ENCODE measurements at places on chromosomes 12 and 14.

- no peak for DNase-seq
These were observed 146.6 kb downstream of the ANO2 start for GRCh38 chr12:5798242-5799015.

- no peak for DNase-seq
These were observed 20.8 kb downstream of the GTSF1 start for GRCh38 chr12:54452628-54453027.

DNA sequence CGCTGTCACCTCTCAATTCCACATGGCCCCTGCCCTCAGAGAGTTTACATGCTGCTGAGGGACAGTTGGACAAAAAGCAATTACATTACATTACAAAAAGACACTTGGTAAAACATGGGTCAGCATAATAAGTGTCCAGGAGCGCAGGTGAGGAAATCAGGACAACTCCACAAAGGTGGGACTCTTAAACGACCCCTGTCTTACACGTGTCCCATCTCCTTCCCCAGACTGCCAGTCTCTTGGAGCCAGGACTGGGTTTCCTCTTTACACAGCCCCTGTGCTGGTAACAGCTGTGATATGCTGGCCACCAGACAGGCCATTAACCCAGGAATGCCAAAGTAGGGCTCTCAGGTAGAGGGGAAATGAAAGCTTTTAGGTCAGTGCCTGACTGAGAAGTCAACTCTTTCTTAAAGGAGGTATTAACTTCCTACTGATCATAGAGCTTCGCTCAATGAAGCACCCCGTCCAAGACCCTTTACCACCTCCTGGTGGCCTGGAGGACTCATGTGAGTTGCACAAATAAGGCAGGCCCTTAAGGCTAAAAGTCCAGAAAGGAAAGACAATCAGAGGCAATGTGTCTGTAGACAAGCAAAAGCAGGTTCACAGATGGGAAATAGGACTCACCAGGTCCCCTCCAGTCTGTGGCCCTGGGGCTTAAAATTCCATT is 55.5 kb downstream of the ANO2 start:
- no peak for DNase-seq

DNA sequence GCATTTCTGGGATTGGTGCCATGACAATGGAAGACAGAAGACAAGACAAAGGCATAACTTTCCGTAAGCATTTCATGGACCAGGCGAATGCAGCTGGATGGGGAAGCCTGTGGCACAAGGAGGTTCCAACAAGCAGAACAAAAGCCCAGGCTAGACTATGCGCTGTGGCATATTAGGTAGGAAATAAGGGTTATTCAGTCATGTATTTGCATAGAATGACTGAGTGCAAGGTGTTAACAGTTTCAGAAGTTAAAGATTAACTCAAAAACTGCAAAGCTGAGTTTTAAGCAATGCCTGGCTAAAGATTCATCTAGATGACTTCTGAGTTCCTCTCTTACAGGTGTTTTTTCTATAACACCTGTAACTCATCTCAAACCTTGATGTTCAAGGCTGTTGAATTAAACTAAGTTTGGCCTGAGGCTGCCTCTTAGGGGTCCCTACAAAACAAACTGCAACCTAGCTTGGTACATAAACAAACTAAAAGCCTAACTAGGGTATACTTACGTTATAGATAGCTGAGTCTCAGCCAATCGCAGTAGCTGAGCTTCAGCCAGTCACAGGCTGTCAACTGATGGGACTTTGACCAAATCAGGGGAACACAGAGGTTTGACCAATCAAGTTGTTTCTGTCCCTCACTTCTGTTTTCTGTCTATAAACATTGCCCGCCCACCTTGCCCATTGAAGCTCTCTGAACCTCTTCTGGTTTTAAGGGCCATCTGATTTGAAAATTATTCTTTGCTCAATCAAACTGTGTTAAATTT is 52.2 kb upstream of the PLBD1 start:
- no peak for DNase-seq

DNA sequence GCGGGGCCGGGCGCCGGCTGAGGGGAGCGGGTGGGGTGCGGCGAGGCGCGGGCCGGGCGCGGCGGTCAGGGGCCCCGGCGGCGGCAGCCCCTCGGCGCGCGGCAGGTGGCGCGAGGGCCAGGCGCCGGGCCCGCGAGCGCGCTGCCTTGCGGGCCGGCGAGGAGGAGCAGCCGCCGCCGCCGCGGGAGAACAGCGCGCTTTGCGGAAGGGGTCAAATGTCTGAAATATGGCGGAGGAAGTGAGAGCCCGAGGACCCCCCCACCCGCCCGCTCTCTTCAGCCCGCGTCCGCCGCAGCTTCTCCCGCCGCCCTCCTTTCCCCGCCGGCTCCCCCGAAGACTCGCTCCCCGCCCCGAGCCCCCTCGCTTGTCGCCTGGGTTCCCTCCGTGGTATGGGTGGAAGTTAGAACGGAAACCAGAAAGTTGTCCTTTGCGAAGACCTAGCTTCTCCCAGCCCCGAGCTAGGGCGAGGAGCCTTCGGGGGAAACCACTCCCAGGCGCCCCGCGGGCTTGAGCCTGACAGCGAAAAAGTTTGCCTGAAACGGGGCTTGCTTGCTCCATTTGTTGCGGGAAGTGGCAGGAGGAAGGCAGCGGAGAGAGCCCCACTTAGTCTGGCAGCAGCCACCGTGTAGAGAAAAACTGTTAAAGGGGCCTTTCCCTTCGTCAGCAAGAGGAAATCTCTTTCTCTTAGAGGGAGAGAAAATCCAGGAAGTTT is 551 bp downstream of the RAP1B start:
- DNase-seq: peak; percentile 88

DNA sequence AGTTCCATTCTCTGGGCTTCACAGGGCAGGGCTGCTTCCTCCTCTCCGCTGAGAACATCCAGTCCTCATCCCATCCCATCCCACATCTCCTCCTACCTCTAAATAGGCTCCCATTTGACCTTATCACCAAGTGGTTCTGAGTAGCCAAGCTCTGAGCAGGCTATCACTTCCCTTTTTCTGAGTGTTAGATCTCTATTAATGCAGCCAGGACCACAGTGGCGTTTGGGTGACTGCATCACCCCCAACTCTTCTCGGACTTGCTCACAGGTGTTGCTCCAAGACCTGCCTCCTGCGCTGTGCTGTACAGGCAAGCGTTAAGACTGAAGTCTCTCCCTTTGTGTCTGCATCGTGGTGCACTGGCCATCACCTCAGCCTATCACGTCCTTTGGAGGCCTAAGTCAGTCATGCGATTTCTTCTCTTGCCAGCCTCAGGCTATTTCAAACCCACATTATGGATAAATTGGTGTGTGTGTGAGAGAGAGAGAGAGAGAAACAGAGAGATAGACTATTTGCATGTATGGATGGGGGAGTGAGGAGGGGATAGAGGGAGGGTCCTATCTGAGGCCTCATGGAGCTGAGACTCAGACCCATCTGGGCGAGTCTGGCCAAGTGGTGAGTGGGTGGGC is 12.4 kb upstream of the HHIPL1 start:
- no peak for DNase-seq

GRCh38 chr12:121579190-121579791 is 1.5 kb downstream of the KDM2B start:
- peak; percentile 17 for DNase-seq

DNA sequence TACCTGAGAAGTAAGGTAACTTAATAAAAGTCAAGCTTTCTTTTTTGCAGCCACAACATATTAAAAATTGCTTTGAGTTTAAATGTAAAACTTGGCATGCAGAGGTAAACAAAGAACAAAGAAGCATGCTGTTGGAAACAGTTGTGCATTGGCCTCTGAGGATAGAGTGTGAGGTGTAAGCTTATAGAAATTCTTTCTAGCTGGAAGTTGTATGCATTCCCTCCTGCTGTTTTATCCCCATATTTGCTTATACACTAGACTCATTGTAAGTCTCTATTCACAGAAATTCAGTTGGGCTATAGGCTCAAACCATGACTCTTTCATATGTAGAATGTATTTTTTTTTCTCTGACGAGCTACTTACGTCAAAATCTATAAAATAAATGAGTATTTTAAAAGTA is 316.3 kb downstream of the SLC6A15 start:
- DNase-seq: no peak

- peak; percentile 33 for DNase-seq
These were observed 4.5 kb downstream of the OR10AD1 start for GRCh38 chr12:48198672-48198971.

GRCh38 chr12:44582521-44582920 is 293.6 kb downstream of the NELL2 start:
- no peak for DNase-seq

DNA sequence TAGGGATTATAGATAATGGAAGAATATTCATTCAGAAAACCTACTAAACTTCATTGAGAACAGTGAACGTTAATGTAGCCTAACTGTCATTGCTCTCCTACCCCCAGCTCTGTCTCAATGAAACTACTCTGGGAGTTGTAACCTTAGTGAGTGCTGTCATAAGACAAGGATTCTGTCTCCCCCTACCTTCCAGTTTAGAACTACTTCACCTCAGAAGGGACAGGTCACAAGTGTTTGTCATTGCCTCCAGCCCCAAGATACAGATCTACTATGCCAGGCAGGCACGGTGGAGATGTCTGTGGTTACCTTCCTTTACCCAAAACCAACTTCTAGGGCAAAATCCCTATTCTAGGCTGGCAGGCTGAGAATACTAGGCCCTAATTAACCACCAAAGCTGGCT is 833.1 kb upstream of the SEL1L start:
- no peak for DNase-seq

DNA sequence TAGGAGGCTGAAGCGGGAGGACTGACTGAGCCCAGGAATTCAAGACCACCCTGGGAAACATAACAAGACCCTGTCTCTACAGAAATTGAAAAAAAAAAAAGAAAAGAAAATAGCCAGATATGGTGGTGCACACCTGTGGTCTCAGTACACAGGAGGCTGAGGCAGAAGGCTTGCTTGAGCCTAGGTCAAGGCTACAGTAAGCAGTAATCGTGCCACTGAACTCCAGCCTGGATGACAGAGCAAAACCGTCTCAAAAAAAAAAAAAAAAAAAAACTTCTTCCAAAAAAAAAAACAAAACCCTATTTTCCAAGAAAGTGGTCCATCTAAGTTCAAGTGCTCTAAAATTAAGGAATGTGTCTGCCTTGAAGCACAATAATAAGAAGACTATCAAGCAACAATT is 19.8 kb downstream of the SNX6 start:
- no peak for DNase-seq

- DNase-seq: no peak
These were observed 381.6 kb downstream of the DPF3 start for GRCh38 chr14:72512281-72512680.

DNA sequence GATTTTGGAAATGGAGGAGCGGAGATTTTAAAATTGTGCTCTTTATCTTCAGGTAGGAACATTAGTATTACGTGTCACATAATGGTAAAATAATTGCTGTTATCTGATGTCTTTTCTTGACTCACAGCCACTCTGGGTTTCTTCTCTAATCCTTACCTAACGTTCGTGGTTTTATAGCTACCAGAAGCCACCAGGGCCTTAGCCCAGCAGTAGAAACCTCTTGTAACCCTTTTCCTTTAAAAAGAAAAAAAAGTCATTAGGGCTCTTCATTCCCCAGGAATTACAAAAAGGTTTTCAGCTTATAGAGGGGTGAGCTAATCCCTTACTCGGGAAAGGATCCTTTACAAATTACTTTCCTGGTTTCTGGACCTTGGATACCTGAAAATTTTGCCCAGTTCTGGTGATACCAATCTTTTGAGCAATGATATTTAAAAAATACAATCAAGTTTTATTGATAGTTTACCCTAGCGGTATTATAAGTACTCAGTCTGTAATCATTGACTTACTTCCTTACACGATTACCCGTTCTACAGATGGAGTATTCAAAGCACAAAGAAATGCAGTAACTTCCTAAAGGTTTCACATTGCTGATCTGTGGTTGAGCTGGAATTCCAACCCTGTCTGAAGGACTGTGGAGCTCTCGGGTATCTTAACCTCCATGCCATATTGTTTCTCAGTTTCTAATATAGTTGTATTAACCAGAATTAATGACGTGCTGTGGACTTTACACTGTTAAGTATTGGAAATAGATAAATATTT is 1.6 kb downstream of the GABARAPL1 start:
- peak; percentile 60 for DNase-seq

DNA sequence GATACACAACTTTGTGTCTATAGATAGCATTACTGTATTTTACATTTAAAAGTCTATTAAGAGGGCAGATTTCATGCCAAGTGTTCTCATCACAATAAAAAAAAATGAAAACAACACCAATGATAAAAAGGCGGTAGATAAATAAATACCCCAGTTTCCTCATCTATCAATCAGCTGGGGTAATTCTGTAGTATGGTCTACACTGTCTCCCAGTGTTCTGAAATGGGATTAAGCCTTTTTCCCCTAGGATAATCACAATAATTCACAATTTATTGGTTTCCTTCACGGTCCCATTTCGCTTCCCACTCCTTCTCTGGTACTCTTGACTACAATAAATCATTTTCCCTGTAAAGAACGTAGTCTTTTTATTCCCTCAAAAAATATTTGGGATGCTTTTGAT is 114.3 kb downstream of the SSPN start:
- DNase-seq: no peak

DNA sequence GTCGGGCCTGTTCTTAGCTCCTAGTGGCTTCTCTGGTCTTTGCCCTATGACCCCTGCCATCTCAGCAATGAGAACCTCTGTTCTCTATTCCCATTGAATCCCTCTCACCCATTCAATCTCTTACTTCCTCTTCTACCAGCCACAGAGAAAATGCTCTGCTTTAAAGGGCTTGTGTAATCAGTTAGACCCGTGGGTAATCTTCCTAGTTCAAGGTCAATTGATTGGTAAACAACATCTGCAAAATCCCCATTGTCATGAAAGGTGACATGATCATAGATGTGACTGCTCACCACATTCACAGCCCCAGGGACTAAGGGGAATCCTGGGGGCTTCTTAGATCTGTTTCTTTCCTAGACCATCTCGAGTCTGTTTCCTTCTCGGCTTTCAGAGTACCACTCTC is 7.2 kb upstream of the CCDC197 start:
- no peak for DNase-seq

- DNase-seq: peak; percentile 46
These were observed 1.1 kb downstream of the MSRB3 start for GRCh38 chr12:65279369-65280112.

DNA sequence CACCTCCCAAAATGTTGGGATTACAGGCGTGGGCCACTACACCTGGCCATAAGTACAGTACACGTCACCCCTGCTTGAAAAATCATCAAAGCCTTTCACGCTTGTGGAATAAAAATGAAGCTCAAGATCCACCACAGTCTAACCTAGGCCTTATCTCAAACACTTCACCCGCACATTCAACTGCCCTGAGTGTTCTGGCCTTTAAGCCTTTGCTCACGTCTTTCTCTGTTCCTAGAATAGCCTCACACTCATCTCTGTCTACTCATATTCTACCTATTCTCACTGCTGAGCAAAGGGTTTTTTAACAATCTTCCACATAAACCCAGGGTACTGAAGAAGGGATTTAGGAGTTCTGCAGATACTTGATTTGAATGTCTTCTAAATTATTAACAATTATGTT is 9.9 kb downstream of the CALCOCO1 start:
- no peak for DNase-seq

- DNase-seq: peak; percentile 77
These were observed 6.7 kb upstream of the SLC6A15 start for GRCh38 chr12:84919271-84919670.

GRCh38 chr14:36515105-36515593 is 4.9 kb downstream of the NKX2-1 start:
- no peak for DNase-seq

GRCh38 chr12:68102163-68102562 is 57.4 kb downstream of the IFNG start:
- no peak for DNase-seq
